ENCODE measurements at places on chromosomes 5 and 9.

- DNase-seq, result no peak
Measured at GRCh38 chr5:158524070-158524469, 575.6 kb downstream of the EBF1 start.

- DNase-seq, result no peak
Measured at GRCh38 chr9:136915632-136916329, 28.8 kb downstream of the FBXW5 start.

- DNase-seq, result no peak
Measured at GRCh38 chr5:89908876-89909275, 500.7 kb downstream of the CETN3 start.

DNA sequence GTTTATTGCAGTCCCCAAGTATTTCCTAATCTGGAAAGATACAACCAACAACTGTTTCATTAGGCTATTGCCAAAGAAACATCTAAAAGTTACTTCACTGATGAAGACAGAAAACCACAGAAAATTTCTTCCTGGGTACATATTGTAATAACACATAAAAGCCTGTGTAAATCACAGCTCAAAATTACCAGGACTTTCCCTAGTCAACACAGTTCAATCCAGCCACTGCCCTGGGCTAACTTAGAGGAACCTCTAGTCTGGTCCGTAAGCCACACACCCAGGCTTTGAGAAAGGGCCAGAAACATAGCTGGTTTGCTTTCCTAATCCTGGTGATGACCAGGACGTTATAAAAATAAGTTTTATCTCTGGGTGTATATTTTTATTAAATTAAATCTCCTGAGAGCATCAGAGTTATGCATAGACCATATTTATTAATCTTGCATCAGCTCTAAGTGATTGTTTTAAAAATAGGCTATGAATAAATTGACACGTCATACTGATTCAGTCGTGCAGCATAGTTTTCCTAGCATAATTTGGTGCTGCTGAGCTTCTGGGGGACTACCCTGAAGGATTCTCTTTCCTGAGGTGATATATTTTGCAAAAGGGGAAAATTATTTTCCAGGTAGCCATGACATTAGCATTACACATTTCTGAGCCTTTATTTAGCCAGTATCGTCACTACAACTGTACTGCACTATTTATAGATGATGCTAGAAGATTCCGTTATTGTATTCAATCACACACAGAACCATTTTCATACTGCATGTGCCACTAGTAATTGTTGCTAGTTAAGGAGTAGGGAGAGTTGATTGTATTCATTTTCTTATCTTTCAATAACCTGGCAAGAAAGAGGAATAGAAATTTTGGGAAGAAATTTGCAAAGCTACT is 12.6 kb upstream of the MUSK start:
- DNase-seq, result no peak

GRCh38 chr9:124330011-124330697 is 72.4 kb downstream of the NEK6 start:
- peak; percentile 75 for DNase-seq

DNA sequence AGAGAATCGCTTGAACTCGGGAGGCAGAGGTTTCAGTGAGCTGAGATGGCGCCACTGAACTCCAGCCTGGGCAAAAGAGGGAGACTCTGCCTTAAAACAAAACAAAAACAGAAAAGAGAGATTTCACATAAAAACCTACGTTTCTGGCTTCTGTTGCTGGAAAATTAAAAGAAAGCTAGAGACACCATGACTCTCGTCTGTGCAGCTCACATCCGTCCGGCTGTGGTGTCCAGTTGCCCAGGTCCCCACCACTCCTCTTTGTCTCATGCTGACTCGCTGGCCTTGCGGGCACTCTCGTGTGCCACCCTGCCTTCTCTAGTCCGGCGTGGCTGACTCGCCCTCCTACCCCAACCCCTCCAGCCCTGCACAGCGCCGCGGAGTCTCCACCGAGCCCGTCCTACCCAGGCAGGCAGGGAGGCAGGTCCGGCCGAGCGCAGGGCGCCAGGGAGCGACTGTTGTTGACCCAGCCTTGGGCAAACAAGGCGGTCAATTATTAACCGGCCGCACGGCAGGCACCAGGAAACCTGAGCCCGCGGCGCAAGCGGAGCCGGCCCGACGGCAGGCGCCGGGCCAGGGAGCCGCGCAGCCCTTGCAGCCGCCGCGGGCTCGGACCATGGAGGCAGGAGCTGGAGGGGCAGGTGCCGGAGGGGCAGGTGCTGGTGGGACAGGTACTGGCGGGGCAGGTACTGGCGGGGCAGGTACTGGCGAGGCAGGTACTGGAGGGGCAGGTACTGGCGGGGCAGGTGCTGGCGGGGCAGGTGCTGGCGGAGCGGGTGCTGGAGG is at the start of gene PRRT1B:
TSS of gene PRRT1B (plus strand) at position 521 of the 783 bp plus-strand sequence. CDS start at position 614, 93 bp downstream.
- no peak for DNase-seq

- no peak for DNase-seq
Measured at GRCh38 chr5:174411479-174411819, 312.9 kb upstream of the MSX2 start.

DNA sequence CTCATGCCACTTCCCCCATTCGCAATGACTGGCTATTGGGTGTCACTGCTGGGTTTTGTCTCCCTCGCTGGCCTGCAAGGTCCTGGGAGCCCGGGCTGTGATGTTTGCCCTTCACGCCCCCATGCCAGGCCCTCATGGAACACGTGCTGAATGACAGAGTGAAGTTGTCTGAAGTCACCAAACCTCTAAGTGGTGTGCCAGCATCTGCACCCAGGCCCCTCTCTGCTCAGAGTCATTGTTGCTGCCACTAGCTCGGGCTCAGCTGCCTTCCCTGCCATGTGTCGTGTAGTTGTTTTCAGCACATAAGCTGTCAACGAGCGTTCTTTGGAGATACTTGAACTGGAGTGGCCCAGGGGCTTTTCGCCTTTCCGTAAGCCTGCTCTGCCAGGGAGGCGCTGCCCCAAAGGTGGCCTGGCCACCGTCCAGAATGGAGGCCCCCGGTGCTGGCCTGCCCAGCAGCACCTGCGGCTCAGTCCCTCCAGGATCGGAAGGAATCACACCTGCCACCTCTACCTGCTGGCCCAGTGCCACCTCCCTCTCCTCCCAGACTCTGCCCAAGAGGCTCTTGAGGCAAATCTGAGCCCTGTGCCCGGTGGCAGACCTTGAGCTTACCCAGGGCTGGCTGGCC is 250.1 kb downstream of the PBX3 start:
- no peak for DNase-seq

DNA sequence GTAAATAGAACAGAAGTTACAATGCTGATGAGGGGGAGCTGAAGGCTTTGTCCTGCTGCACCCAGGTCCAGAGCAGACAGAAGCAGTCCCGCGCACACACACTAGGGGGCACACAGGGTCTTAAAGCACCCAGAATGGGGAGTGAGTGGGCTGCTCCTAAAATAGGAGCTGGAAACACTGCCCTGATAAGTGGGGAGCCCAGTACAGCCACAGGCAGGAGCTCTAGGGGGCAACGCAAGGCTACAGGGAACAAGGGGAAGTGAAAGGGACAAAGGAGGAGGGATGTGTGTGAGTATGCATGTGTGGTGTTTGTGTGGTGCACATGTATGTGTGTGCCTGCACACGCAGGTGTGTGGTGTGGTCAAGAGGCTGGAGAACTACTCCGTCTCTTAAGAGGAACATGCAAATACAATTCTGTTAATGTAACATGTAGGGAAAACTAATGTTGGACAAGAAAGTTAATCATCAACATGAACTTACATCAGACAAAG is 191.5 kb downstream of the ROR2 start:
- no peak for DNase-seq

DNA sequence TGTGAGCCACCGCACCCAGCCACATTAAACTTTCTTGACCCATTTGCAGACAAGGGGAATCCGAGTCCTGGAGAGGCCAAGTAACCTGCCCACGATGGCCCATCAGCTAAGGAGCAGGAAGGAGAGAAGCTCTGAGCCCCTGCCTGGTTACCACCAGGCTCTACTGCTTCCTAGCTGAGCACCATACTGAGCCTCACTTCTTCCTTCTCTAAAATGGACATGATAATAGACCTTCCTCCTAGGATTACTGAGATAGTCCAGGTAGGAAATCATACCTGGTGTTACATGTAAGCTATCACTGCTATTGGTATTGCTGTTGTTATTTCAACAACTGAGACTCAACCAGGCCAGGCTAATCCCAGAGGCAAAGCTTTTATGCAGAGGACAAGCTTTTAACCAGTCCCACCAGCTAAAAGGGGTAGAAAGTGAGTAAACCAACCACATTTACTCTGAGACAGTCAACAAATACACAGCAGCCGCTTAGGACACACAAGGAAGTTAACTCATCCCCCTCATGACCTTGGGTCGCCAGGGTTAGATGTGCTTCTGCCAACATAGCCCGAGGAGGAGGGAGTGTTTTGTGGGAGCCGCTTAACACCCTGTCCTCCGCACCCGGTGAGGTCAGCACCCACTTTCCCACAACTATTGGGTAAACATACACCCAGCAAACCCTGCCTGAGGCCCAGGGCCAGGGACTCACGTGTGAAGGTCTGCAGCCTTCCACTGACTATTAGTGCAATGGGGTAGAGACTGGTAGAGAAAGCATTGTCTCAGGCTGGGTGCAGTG is 20.6 kb upstream of the PTGES start:
- DNase-seq, result no peak

DNA sequence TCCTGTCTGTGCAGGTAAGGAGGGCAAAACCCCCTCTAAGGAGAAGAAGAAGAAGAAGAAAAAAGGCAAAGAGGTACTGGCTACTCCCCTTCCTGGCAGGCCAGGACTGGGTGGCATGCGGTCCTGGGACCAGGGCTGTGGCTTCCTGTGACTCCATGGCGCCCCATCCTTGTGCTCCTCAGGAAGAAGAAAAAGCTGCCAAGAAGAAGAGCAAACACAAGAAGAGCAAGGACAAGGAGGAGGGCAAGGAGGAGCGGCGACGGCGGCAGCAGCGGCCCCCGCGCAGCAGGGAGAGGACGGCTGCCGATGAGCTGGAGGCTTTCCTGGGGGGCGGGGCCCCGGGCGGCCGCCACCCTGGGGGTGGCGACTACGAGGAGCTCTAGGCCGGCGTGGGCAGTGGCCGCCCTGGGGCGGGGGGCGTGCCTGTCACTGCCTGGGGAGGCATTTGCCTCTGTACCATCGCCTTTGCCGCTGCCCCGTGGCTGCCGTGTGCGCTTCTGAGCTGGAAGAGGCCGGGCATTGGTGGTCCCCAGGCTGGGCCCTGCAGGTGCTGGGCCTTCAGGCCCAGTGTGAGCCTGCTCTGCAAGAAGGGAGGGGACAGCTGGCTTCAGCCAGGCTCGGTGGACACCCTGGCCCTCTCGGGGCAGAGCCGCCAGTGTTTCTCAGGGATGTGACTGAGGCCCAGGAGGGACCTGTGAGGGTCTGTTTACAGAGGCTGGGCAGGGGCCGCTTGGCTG is 2.0 kb upstream of the AJM1 start:
- DNase-seq, result no peak

DNA sequence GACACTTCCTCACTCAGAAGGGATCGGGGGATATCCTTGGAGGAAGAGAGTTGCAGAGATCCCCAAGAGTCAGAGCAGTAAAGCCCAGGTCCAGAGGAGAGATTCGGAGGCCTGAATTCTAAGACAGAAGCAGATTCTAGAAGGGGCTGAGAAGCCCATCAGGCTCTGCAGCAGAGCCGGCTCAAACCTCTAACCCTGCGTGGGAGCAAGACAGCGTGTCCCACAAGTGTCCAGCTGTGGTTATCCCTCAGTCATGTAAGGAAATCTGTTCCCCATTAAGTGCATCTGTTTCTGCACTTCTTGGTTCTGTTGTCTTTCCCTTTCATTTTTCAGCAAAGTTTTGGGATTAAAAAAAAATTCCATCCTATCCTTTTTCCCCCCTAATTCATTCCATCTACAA is 4.8 kb upstream of the DIAPH1 start:
- DNase-seq, result peak; percentile 74

GRCh38 chr5:125719681-125720347 is 703.4 kb upstream of the GRAMD2B start:
- peak; percentile 72 for DNase-seq

GRCh38 chr9:137825324-137825989 is 52.1 kb upstream of the CACNA1B start:
- no peak for DNase-seq

- no peak for DNase-seq
Measured at GRCh38 chr5:149135536-149136201, 5.6 kb upstream of the ABLIM3 start.

DNA sequence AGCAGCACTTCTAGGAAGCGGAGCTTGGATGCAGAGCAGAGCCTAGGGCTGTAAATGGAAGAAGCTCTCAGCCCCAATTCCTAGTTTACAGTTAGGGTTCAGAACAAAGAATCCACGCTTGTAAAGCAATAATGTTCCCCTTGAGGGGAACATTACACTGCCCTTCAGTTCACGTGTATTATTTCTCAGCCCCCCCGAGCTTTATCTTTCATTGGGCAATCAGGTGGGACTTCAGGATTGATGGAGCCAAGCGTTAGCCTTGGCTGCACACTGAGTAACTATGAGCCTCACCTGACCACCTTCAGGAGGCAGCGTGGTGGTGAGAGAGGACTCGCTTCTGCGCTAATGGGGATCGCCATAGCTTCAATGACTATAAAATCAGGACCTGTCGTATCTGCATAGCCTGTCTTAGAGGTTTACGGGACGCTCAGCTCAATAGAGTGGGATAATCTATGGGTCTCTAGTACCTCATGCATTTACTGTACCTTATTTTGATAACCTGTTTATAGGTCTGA is 157.0 kb upstream of the RASEF start:
- peak; percentile 10 for DNase-seq

- DNase-seq, result peak; percentile 91
Measured at GRCh38 chr9:13279284-13280141, at the start of gene MPDZ. TSS of gene MPDZ (minus strand) at chr9:13279692. CDS start at chr9:13250315, 29,377 bp downstream.

DNA sequence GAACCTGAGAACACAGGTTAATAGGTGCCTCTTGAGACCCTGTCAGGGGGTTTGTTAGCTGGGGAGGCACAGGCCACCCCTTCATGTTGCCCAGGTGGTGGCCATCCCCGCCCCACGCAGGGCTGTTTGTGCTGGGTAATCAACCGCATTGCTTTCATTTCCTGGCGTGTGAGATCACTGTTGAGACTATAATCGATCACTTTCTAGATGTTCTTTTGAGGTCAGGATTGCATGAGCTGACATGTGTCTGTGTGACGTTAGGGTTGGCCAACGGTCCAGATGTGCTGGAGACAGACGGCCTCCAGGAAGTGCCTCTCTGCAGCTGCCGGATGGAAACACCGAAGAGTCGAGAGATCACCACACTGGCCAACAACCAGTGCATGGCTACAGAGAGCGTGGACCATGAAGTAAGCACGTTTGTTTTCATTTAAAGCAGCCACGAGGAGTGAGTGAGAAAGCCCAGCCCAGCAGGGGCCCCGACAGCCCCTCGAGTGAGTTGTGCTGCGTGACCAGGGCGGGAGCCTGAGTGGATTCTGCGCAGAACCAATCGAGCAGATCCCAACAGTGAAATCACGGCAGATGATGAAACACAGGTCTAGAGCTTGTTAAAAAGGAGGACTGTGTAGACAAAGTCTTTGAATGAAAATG is 115.0 kb upstream of the CACNA1B start:
- DNase-seq, result peak; percentile 73

All from muscle of leg (tissue), 16 donors.